M059J (cell line): ENCODE measurements at places on chromosomes 1 and 21. TPM values are rescaled to one million over a fixed set of nuclear protein-coding genes. Genes with fewer than 3 reads are reported as not detected.

The RGS13 gene
- 0.20 TPM in 1 of 2 replicates, not detected in the other for total RNA-seq

The KRTAP19-8 gene
- total RNA-seq = not detected in 2 replicates

The KLHL17 gene
- total RNA-seq = 4.3 and 7.8 TPM in 2 replicates

The NLRP3 gene
- total RNA-seq = 7.4 and 9.2 TPM in 2 replicates

The RPL11 gene
- total RNA-seq = 897 and 1,213 TPM in 2 replicates

The CLIC6 gene
- total RNA-seq = 0.02 and 0.25 TPM in 2 replicates

DNA sequence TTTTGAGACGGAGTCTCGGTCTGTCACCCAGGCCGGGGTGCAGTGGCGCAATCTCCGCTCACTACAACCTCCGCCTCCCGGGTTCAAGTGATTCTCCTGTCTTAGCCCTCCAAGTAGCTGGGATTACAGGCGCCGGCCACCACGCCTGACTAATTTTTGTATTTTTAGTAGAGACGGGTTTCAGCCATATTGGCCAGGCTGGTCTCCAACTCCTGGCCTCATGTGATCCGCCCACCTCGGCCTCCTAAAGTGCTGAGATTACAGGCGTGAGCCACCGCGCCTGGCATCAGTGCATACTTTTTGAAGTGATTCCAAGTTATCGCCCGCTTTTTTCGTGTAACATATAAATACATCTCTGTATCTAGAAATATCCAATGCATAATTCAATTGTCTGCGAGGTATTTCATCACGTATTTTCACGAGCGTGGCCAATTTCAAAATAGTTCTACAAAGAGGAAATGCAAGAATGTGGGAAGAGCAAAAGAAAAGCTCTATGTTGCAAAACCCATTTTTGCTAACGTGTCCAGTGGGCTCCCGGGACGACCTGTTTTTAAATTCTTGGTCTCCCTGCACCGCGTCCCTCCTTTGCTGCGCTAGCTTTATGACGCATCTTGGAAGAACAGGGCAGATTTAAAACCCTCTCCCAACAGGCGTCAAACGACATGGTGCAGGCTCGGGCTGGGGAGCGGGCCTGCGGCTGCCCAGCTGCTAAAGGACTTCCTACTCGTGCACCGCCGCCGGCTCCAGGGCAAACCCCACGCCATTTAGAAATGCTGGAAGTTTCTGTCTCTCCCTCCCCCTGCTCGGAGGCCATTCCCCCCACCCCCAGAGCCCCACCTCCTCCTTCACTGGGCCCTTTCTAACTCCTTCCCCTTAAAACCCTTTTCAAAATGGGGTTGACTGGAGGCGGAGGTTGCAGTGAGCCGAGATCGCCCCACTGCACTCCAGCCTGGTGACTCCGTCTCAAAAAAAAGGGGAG, 923 bp upstream of the IFNGR2 start:
- DNase-seq = no peak

DNA sequence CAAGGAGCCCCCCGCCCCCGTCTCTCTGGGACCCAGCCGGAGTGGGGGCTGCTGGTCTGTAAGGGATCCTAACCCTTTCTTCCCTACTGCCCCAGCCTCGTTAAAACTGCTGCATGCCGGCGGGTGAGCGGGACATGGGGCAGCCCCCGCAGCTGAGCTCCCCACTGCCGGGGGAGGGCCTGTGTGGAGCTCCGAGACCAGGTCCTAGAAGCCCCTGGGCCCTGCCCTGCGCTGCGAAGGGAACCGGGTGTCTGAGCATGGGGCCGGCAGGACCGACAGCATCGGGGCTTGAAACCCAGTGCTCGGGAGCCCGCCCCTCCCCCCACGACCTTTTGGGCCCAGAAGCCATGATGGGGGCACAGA, 9.2 kb upstream of the COL6A1 start:
- DNase-seq = no peak

DNA sequence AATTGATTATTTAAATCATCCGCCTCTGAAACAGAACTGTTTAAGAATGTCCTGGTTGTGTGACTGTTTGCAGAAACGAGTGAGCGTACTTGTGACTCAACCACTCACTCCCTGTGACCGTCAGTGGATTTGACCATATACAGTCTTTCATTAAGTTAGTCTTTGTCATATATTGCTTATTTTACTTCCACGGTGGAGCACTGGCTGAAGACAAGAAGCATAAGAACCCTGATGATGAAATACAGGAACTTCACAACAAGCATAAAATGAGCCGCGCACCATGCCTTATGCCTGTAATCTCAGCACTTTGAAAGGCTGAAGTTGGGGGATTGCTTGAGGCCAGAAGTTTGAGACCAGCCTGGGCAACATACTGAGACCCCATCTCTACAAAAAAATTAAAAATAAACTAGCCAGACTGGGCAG, 194.0 kb downstream of the TOMM20 start:
- DNase-seq = peak; percentile 62

GRCh38 chr1:246794048-246794827, 70.0 kb downstream of the SCCPDH start:
- peak; percentile 4 for DNase-seq

- DNase-seq = no peak
These were observed 56.3 kb upstream of the GALNT2 start for GRCh38 chr1:230010603-230011332.

- no peak for DNase-seq
These were observed 113.6 kb upstream of the TIAM1 start for GRCh38 chr21:31457675-31458074.

DNA sequence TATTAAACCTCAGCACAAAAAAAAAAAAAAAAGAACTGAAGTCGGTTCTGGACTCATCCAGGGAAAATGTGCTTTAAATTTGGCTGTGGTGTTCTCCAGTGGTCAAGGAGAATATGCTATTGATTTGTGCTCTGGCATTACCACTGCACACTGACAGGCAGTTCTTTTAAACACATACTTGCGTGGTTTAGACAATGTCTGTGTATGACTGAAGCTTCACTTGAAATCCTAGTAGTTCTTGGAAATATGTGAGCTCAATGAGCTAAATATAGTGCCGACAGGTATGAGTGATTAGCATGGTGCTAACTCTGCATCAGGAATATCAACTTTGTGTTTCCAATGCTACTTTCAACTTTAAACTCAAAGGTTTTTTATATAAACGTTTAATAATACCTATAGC, 415.6 kb downstream of the SMYD3 start:
- no peak for DNase-seq

DNA sequence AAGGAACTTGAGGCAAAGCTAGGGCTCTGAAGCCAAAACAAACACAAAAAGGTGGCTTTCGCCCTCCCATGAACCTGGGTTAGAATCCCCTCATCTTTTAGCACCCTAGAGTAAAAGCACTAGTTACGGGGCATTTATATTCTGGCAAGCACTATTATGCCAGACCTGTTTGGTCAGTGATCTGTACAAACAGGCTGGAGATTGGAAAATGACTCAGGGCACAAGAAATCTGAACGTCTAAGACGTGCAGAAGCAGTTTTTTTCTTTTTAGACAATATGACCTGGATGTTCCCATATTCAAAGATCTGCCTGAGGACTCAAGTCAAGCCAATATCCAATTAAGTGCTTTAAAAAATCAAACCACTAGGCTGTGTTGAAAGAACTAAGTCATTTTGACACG, 3.0 kb downstream of the ZNF436 start:
- DNase-seq = no peak

- peak; percentile 76 for DNase-seq
These were observed 5.4 kb downstream of the TUFT1 start for GRCh38 chr1:151545542-151545941.

DNA sequence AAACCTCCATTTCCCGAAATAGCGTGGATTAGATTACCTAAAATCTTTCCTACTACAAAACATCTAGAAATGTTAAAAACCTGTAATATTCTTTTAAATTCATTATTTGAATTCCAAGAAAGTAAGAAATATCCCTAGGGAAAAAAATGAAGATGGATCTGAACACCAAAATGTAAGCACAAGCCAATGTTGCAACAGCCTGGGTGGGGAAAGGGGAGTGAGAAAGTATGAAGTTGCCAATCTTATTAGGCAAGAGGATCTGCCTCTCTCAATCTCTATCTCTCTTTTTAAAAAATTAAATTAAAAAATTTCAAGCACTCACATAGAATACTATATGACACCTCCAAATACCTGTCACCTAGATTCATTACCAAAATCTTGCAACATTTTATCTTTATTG, 74.9 kb upstream of the IRF2BP2 start:
- no peak for DNase-seq

DNA sequence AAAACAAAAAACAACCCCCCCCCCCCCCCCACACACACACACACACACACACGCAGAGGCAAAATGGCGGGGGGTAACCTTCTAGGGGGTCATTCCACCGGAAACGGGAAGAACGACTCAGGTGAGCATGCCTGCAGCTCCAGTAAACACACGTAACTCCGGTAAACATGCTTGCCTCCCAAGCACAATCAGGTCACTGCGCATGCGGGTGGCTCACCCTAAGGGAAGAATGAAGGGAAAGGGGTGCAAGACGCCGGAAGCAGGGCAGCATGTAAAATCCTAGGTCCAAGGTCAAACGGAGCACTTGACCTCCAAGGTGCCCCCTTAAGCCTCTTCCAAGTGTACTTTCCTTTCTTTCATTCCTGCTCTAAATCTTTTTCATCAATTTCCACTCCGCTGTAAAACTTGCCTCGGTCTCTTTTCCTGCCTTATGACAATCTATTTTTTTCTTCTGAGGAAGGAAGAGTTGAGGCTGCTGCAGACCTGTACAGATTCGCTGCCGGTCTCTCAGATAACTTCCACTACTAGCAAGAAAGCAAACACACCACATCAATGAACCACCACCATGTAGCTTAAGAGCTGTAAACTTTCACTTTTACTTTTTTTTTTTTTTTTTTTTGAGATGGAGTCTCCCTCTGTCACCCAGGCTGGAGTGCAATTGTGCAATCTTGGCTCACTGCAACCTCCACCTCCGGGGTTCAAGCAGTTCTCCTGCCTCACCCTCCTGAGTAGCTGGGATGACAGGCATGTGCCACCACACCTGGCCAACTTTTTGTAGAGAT, 21.0 kb upstream of the CBR3 start:
- DNase-seq = no peak
